ENCODE measurements at places on chromosomes 6 and 20.

DNA sequence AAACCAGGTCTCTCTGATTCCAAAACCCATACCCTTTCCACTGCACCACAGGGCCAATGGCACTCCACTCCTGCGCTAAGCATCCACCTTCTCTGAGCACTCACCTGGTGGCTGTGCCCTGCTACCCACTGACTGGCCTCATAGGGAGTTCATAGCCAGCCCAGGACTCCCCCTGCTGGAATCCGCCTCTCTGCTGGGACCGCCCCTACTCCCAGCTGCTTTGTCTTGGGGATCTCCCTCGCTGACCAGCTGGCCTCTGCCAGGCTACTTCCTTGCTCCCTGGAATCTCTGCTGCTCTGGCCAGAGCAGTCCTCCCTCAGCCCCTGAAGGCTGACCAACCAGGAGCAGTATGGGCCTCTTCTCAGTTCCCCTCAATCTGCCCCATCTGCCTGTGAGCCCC, 129.7 kb downstream of the FAXC start:
- no peak for DNase-seq

DNA sequence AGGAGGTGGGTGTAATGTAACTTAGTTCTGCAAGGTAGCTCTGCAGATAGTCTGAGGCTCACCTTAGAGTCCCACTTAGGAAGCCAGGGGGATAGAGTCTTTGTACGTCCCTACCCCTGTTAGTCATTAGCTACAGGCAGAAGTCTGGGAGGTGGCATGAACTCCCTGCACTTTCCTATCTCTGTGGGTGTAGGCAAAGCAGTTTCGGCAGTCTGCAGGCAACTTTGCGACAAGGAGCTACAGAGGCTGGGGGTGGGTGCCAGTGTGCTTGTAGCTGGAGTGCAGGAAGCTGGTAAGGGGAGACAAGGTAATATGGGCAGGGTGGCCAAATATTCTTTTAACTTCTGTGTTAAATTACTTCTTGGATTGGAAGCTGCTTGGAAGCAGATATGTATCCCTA, 45.7 kb downstream of the NKAIN2 start:
- DNase-seq: no peak

- no peak for DNase-seq
These were observed 258.1 kb downstream of the UTRN start for GRCh38 chr6:144543006-144543871.

- DNase-seq: no peak
These were observed 88.8 kb downstream of the PRSS35 start for GRCh38 chr6:83601119-83601518.

- no peak for DNase-seq
These were observed 121.2 kb upstream of the AKAP12 start for GRCh38 chr6:151118461-151119123.

GRCh38 chr6:136323431-136324112, 33.9 kb upstream of the BCLAF1 start:
- DNase-seq: no peak

DNA sequence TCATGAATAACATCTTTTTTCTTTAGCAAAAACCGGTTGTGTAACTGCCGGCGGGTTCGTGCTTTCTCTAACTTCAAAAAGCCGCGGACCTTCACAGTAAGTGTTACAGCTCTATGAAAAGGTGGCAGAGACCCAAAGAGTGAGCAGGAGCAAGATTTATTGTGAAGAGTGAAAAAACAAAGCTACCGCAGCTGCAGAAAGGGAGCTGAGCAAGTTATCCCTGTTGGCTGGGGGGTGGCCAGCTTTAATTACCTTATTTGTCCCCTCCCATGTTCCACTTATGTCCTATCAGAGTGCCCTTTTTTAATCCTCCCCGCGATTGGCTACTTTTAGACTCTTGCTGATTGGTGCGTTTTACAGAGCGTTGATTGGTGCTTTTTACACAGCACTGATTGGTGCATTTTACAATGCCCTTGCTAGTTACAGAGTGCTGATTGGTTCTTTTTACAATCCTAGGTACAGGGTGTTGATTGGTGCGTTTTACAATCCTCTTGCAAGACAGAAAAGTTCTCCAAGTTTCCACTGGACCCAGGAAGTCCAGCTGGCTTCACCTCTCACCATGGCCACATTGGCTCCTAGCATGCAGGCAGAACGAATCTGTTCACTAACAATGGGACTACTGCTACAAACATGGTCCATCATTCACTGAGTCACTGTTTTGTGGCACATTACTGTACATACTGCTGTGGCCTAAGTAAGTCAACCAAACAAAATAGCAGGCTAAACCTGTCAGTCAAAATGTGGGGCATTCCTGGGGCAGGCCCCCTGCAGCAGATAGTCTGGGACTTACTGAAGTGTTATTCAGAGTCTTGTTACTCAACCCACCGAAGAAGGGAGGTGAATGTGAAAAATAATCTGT, 52.8 kb downstream of the MYLIP start:
- no peak for DNase-seq

DNA sequence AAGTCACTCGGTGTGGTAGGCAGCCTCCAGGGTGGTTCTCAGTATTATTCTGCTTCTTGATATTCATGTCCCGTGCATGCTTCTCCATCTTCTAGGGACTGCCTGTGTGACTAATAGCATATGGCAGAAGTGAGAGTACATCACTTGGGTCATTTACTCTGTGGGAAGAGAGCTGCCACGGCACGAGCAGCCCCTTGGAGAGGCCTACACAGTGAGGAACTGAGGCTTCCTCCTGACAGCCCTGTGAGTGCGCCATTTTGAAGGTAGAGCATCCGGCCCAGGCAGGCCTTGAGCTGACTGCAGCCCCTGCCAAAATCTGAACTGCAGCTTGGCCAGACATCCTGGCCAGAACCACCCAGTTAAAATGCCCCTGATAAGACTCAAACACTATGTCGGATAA, 17.3 kb upstream of the MCUR1 start:
- DNase-seq: no peak

DNA sequence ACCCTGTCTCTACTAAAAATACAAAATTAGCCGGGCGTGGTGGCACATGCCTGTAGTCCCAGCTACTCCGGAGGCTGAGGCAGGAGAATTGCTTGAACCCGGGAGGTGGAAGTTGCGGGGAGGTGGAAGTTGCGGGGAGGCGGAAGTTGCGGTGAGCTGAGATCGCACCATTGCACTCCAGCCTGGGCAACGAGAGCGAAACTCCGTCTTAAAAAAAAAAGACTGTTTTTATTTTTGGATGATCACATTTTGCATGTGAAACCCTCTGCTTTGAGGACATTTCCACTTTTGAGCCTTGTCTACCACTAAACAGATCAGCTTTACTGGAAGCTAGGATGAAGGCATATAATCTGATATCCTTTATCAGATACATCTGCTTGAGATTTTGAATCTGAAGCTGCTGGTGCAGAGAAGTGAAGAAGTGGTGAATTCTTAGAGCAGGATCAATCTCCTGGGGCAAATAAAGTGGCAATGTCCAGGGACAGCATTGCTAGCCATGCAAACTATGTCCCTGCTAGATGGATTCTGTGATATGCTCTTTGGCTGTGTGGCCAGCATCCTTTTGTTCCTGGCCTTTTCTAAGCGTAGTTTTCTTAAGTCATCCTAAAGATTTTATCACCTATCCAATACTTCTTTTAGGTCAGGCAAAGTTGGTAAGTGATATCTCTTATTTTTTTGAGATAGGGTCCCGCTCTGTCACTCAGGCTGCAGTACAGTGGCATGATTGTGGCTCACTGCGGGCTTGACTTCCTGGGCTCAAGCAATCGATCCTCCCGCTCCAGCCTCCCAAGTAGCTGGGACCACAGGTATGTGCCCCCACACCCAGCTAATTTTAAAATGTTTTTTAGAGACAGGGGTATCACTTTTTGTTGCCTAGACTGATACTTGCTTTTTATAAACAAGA, 23.3 kb downstream of the RBL1 start:
- no peak for DNase-seq

GRCh38 chr20:36313476-36313875, 7.3 kb downstream of the DLGAP4 start:
- no peak for DNase-seq

- DNase-seq: no peak
These were observed 24.7 kb upstream of the MROH8 start for GRCh38 chr20:37204056-37204455.

GRCh38 chr20:17376031-17376430, 149.2 kb downstream of the PCSK2 start:
- DNase-seq: no peak

DNA sequence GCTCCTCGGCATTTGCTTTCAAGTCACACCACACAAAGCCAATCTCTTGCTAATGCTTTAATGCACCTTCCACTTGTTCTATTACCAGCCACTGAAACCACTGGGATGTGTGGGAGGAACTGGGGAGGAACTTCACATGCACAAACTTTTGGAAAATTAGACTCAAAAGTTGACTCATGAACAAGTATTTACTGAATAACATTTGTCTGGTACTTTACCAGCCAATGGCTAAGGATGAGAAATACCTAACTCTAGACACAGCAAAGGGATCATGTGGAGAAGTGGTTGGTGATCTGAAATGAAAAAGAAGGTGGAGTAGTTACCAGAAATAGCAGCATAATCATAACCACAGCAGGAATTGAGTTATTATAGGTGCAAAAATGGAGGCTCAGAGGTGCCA, 554.0 kb upstream of the NOX3 start:
- no peak for DNase-seq

GRCh38 chr20:25859649-25860530, 163.2 kb upstream of the ZNF337 start:
- peak; percentile 39 for DNase-seq

- DNase-seq: no peak
These were observed 302.4 kb downstream of the PTPRT start for GRCh38 chr20:42887281-42887680.

- no peak for DNase-seq
These were observed 30.8 kb downstream of the DUSP22 start for GRCh38 chr6:322940-323729.

GRCh38 chr6:149135809-149136208, 181.7 kb upstream of the TAB2 start:
- DNase-seq: no peak

DNA sequence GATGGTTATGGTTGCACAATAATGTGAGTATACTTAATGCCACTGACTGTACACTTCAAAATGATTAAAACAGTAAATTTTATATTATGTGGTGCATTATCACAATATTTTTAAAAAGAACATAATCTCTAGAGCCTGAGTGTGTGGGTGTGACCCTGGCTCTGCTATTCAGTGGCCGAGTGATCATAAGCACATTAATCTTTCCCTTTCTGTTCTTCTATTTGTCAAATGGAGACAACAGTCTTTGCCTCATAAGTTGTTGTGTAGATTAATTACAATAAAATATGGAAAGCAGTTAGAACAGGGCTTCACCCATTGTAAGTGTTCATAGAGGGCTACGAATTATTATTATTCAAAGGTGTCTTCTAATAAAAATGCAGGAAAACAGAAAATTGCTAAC, 548.6 kb downstream of the HTR1B start:
- DNase-seq: no peak

DNA sequence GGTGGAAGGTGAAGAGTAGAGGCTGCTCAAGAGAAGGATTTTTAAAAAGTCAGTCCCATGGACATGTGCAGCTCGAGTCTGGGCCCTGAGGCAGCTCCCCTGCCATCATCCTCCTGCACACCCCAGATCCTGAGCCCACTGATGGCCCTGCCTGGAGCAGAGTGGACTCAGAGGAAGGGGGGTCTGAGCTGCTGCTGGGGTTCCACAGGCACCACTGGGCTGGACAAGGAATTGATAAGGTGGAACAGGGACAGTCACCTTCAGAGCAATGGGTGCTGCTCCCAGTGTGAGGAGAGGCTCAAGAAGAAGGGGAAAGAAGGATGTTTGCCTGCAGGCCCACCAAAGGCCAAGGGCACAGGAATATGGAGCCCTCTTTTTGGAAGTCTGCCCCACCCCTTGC, 6.2 kb downstream of the ULBP2 start:
- no peak for DNase-seq

DNA sequence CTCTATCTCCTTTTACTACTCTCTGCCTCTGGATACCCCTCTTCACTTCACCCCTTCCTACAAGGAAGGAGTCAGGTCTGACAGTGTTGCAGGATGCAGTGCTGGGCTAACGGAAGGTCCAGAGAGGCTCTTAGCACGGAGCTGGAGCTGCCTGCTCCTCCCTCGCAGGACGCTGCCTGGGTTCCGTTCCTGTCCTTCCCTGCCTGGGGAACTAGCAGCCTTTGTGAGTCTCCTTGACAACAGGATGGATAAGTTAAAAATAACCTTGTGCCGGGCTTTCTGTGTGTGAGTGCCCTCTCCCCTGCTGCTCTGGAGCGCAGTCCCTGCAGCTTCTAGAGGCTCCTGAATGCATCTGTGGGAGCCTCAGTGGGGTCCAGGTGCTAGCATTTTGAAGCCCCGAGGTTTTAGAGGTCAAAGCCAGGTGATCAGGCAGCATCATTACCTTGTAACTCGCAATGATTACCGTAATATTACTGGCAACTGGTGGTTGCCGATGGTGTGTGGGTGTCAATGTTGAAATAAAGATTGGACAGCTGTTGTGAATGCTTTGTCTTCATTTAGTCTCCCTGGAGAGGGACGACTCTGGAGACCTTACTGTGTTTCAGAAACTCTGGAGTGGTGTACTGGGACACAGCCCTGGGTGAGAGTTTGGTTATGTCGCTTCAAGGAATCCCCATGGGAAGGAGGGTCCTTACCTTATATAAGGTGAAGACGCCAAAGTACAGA, 44.4 kb downstream of the CDS2 start:
- DNase-seq: peak; percentile 69

- no peak for DNase-seq
These were observed 224.8 kb downstream of the TAF4 start for GRCh38 chr20:61840779-61841455.

GRCh38 chr20:61886721-61887595, 178.7 kb downstream of the TAF4 start:
- peak; percentile 50 for DNase-seq

DNA sequence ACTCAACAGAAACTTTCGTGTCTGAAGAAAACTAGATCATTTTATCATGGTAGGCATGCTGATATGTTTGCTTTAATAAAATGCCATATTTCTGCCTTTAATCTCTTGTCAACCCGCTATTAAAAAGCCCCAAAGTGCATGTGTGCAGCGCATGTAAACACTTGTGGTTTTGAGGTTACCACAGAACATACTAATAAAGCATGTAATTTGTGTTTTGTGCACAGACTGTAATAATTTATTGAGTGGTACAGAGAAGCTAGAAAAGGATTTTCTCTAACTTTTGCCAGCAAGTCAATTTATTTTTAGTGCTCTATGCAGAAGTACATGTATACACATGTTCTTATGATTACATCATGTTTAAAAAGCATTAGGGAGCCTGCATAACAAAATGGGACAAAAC, 349.9 kb upstream of the SLC35B3 start:
- DNase-seq: no peak

- no peak for DNase-seq
These were observed 13.1 kb downstream of the DNAH8 start for GRCh38 chr6:38728203-38728602.

DNA sequence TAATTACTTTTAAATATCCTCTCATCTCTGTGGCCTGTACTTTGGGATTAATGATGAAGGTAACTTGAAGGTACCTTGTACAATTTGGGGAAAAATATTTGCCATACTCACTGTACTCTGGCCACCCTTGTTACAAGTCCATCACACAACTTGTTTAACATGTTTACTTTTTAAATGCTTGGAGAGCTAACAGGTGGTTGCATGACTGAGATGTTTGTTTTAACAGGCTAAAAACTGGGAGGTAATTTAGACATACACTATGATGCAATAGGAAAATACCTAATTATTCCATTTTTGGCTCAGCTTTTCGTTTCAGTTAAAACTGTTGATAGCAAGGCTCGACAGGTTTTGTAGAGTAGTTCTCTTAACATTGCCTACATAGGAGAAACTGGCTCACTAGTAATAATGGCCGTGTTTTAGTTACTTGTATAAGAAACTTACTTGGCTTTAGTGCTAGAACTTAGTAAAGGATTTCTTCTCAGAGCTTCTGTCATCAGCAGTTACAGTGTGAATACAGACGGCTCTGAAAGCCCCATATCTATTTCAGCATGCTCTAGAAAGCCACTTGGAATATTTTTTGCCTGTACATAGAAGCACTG, 489.8 kb upstream of the SOX4 start:
- no peak for DNase-seq
